ENCODE measurements at places on chromosomes 4 and X.
A peak's percentile ranks its signal among the peaks of the same experiment; 100 is the strongest.

DNA sequence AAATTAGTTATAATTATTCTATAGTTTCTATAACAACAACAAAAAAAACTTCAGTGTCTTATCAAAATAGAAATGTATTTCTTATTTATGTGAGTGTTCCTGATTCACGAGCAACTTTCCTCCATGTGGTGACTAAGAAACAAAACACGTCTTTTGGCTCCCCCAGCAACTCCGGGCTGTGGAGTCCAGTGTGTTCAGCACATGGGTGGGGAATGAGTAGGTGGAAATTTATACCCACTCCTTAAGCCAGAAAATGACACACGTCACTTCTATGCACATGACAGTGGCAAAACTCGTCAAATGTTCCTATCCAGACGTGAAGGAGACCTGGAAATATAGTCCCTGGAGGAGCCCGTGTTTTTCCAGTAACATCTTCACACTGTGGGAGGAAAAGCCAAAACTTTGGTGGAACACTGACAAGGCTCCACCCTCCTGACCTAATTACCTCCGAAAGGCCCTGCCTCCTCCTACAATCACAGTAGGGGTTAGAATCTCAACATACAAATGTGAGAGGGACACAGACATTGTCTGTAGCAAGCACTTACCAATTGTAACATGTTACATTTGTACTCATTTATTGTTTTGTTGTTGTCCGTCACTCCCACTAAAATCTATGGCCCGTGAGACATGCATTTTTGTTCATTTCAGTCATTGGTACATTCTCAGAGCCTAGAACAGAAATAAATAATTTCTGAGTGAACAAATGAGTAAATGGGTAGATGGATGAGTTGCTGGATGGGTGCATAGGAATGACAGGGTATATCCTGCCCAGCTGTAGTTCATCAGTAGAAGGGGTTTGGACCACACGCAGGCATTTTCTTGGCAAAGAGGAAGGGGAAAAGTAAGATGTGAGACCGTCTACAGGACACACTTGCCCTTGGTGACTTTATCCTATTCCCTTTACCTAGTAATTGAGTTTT lies 605.8 kb upstream of the TENM3 start:
- no peak for DNase-seq

- DNase-seq, result no peak
Measured at GRCh38 chr4:105509291-105509690, 35.4 kb upstream of the PPA2 start.

GRCh38 chr4:27836523-27836922 lies 975.9 kb downstream of the STIM2 start:
- no peak for DNase-seq

- peak; percentile 31 for DNase-seq
Measured at GRCh38 chrX:10071451-10072144, 85.2 kb upstream of the CLCN4 start.

DNA sequence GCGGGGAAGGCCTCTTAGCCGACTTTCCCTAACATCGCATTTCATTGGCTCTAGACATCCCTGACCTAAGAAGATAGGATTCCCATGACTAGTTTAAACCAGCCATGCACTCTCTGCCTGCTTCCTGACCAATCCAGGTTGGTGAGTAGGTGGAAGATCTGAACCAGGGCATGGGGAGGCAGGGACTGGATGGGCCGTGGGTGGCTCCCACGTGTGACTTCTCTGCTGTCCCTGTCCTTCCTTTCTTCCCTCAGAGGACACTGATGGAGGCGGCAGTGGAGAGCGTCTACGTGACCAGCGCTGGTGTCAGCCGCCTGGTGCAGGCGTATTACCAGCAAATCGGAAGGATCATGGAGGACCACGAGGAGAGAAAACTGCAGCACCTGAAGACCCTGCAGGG lies 90.7 kb downstream of the EVC start:
- DNase-seq, result no peak

GRCh38 chr4:26731351-26732035 lies 129.1 kb upstream of the STIM2 start:
- DNase-seq, result no peak

DNA sequence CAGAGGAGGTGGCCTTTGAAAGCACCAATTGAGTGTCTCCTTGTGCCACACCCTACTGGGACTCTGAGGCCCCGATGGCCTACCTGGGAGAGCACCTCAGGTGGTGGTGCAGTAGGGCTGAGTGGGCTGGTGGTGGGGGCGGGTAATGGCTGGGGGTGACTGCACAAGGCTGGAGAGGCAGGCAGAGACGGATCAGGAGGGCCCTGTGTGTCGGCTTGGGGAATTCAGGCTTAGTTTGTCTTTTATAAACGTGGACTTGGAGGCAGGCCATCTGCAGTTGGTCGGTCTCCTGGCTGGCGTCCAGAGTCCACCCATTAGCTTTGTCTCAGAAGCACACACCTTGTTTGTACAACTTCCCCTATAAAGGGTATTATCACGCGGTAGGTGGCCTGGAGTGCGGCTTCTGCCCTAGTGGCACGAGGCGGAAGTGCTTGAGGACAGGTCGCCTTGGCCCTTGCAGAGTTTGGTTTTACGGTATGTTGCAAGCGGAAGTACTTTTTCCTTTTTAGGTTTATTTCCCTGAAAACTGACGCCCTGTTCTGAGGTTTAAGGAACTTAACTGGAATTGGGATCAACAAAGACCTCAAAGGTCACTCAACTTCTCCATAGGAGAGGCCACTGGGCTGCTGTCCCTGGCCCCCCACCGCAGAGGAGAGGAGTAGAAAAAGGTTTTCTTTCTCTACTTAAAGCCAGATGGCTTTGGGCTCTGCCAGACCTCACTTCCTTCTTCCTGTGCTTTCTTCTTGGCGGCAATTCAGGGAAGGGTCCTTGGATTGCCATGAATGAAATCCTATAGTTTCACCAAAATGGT lies 8.0 kb downstream of the TBC1D14 start:
- no peak for DNase-seq

GRCh38 chr4:26073886-26074560 lies 160.0 kb downstream of the SMIM20 start:
- DNase-seq, result no peak

DNA sequence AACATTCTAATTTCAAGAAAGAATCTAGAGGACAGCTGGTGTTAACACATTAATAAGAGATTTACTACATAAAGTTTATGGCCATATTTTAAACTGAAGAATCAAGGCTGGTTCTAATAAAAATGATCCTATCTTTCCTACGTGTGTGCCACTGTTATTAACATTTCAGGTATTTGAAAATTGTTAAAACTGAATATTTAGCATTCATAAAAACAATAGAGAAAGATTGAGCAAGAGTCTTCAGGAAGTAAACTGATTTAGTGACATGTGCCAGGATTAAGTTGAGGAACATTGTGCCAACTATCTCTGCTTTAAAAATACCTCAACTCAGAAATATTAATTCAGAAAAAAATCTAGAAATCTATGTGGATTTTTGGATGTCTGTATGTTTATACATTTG lies 810.1 kb downstream of the FAT4 start:
- DNase-seq, result no peak
